ENCODE measurements at places on chromosomes 7 and 10.

- H3K27me3 ChIP-seq = no peaks in the 10 kb centered on the region
- H3K4me1 ChIP-seq = no peaks in the 10 kb centered on the region
- H3K4me3 ChIP-seq = no peak overlapping the region
- H3K36me3 ChIP-seq = no peaks in the 10 kb centered on the region
Observed at GRCh38 chr7:156578978-156579430, 61.6 kb upstream of the RNF32 start.

DNA sequence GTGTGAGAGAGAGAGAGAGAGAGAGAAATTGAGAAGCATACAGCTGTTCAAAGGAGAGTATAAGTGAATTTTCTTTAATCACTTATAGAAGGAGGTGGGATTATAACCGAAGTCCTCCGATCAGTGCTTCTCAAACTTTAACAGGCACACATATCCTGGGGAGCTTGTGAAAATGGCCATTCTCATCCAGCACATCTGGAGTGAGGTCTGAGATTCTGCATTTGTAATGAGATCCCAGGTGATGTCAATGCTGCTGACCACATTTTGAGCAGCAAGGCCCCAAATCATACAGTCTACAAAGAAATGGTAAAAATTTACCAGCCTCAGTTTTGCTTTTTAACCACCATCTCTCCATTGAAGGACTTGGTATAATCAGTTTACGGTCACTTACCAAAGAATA is 219.0 kb downstream of the PTEN start:
- no peak overlapping the region for H3K27ac ChIP-seq
- DNase-seq = no peak
- H3K27me3 ChIP-seq = no peaks in the 10 kb centered on the region
- H3K4me1 ChIP-seq = no peaks in the 10 kb centered on the region

DNA sequence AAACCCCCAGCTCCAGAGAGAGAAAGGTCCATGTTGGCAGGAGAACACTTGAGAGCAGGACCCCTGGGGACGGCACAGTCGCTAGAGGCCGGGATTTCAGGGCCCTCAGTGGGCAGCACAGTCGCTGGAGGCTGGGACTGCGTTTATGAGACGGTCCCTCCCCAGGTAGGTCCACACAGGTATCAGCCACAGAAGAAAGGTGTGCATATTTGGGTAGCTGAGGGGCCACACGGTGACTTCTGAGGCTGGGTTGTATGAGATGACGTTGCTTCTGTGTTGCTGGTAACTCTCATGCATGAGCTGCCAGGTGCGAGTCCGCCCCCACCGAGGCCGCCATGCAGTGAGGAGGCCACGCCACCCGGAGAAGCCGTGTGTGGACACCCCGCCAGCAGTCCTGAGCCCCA is 56.9 kb upstream of the PPP2R2D start:
- no peak overlapping the region for H3K27ac ChIP-seq
- DNase-seq = no peak
- H3K4me3 ChIP-seq = no peak overlapping the region
- H3K27me3 ChIP-seq = no peaks in the 10 kb centered on the region
- H3K4me1 ChIP-seq = no peaks in the 10 kb centered on the region

- H3K27ac ChIP-seq = no peak overlapping the region
- DNase-seq = no peak
- no peaks in the 10 kb centered on the region for H3K36me3 ChIP-seq
- no peak overlapping the region for H3K4me3 ChIP-seq
Observed at GRCh38 chr7:79741684-79742083, 288.2 kb upstream of the MAGI2 start.

- H3K4me3 ChIP-seq = no peak overlapping the region
- H3K36me3 ChIP-seq = no peaks in the 10 kb centered on the region
- no peaks in the 10 kb centered on the region for H3K27me3 ChIP-seq
- no peaks in the 10 kb centered on the region for H3K4me1 ChIP-seq
Observed at GRCh38 chr7:96219378-96220130, 102.3 kb downstream of the SLC25A13 start.

DNA sequence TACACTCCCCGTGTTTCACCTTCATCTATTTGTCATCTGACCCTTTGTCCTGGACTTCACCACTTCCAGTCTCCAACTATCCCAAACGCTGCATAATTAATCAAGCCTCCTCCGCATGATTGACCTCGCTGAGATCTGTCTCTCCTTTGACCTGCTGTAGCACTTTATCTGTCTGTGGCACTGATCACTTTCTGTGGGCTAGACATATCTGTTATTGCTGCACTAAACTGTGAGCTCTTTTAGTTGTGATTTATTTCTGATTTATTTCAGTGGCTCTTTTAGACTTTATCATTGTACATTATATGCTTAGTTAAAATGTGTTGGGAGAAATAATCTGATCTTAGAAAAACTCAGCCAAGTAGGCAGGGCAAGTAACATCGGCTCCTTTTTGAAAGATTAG is 91.9 kb upstream of the GATA3 start:
- no peaks in the 10 kb centered on the region for H3K4me1 ChIP-seq
- no peak overlapping the region for H3K4me3 ChIP-seq
- H3K36me3 ChIP-seq = peaks cover 11% of the 10 kb centered on the region
- H3K27me3 ChIP-seq = no peaks in the 10 kb centered on the region
- DNase-seq = no peak
- no peak overlapping the region for H3K27ac ChIP-seq

DNA sequence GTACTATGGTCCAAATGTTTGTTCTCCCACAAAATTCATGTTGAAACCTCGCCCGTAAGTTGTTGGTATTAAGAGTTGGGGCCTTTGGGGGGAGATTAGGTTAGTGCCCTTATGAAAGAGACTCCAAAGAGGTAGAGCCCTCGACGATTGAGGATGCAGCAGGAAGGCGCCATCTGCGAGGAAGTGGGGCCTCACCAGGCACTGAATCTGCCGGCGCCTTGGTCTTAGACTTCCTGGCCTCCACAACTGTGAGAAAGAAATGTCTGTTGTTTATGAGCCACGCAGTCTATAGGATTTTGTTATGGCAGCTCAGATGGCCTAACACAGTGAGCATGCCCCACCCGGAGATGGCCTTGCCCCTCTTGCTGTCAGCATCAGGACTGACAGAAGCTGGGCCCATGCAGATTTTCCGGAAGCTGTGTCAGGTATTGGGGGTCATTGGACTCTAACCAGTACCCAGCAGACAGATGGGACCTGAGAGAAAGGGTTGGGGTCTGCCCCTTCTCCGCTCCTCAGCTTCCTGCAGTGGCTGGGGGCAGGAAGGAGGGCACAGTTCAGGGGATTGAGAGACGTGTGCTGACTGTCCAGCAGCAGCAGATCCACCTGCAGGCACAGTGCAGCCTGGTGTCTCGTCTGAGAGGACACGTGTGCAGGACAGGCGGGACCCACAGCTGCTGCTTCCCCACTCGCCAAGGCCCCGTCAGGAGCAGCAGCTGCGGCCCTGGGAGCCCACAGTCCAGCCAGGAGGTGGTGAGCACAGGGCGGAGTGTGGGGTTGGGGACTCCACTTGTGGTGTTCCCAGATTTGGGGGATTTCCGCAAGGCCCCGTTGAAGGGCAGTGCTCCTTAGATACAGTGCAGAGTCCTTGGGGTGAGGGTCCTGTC is 47.8 kb downstream of the MGMT start:
- H3K27me3 ChIP-seq = no peaks in the 10 kb centered on the region
- no peak for DNase-seq
- no peak overlapping the region for H3K4me3 ChIP-seq
- no peaks in the 10 kb centered on the region for H3K4me1 ChIP-seq

DNA sequence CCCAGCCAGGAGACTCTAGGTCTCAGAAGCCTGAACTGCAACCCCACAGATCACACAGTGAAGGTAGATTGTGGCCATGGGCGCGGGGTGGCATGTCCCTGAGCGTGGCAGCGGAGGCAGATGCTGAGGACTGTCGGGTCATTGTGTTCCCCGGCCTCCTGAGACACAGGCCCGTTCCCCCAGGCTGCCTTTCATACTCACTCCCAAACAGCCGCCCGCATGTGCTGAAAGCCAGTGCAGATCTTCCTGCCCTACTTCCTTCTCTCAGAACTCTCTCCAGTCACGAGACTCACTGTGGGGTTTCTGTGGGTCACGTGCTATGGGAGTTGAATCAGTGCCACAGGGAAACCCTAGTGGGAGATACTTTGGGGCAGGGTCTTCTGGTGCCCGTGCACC is 48.0 kb downstream of the ZNF467 start:
- H3K27ac ChIP-seq = no peak overlapping the region
- no peaks in the 10 kb centered on the region for H3K27me3 ChIP-seq
- H3K4me3 ChIP-seq = no peak overlapping the region

DNA sequence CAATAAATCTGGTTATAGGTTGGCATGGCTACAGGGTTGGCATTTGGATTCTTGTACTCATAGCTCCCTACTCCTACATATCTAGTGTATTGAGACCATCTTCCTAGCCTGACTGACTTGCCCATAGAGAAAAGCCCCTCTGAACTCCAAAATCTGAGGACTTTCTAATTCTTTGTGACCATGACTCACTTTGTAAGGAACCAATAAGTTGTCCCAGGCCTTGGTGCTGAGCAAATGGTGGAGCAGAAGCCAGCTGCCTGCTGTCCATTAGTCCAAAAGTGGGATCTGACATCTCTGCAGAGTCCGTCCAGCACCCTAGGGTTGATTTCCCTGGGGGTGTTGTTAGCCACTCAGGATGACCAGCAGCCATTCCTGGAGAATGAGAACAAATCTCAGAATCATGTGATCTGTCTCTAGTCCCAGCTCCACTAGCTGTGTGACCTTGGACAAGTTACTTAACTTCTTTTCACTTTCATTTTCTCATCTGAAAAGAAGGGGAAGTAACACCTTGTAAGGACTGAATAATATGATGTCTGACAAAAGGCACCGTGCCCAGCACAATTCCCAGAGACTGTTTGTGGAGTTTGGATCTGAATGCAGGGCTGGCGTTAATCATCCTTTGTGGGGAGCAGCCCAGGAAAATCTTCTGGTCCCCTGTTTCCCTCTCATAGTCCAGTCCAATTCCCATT is 44.1 kb downstream of the MTURN start:
- H3K4me1 ChIP-seq = peaks cover 4% of the 10 kb centered on the region
- H3K27me3 ChIP-seq = no peaks in the 10 kb centered on the region
- H3K4me3 ChIP-seq = no peak overlapping the region
- DNase-seq = no peak
- no peak overlapping the region for H3K27ac ChIP-seq

GRCh38 chr7:114051871-114052331 is 133.1 kb upstream of the PPP1R3A start:
- no peaks in the 10 kb centered on the region for H3K4me1 ChIP-seq
- H3K4me3 ChIP-seq = no peak overlapping the region
- no peaks in the 10 kb centered on the region for H3K27me3 ChIP-seq

DNA sequence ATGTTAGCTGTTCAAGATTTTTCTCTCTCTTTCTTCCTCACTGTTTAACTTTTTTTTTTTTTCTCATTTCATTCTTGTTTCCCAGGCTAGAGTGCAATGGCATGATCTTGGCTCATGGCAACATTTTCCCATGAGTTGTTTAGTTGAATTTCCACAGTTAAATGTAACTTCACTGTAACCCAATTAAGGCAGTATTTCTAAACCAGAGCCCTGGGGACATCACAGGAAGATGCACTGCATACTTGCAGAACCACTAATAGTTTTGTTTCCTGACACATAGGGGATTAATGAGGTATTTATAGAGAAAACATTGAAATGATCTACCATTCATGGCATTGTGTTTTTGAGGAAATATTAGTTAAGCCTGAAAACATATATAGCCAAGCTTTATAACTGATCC is 795.6 kb upstream of the GHITM start:
- no peaks in the 10 kb centered on the region for H3K4me1 ChIP-seq
- H3K27me3 ChIP-seq = no peaks in the 10 kb centered on the region
- no peak overlapping the region for H3K27ac ChIP-seq
- no peak overlapping the region for H3K4me3 ChIP-seq
- no peak for DNase-seq

GRCh38 chr10:7933262-7933661 is 115.0 kb downstream of the TAF3 start:
- no peak for DNase-seq
- H3K36me3 ChIP-seq = no peaks in the 10 kb centered on the region
- no peaks in the 10 kb centered on the region for H3K27me3 ChIP-seq
- H3K27ac ChIP-seq = no peak overlapping the region

DNA sequence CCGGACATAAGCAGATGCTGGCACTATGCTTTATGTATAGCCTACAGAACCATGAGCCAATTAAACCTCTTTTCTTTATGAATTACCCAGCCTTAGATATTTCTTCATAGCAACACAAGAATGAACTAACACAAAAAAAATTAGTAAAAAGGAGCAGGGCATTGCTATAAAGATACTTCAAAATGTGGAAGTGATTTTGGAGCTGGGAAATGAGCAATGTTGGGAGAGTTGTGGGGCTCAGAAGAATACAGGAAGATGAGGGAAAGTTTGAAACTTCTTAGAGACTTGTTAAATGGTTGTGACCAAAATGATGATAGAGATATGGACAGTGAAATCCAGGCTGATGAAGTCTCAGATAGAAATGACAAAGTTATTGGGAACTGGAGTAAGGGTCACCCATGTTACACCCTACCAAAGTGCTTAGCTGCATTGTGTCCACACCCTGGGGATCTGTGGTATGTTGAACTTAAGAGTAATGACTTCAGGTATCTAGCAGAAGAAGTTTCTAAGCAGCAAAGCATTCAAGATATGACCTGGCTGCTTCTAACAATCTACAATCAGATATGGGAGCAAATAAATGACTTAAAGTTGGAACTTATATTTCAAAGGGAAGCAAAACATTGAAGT is 24.2 kb downstream of the PNLIPRP3 start:
- no peaks in the 10 kb centered on the region for H3K36me3 ChIP-seq
- H3K27me3 ChIP-seq = no peaks in the 10 kb centered on the region
- H3K4me3 ChIP-seq = no peak overlapping the region
- DNase-seq = no peak

DNA sequence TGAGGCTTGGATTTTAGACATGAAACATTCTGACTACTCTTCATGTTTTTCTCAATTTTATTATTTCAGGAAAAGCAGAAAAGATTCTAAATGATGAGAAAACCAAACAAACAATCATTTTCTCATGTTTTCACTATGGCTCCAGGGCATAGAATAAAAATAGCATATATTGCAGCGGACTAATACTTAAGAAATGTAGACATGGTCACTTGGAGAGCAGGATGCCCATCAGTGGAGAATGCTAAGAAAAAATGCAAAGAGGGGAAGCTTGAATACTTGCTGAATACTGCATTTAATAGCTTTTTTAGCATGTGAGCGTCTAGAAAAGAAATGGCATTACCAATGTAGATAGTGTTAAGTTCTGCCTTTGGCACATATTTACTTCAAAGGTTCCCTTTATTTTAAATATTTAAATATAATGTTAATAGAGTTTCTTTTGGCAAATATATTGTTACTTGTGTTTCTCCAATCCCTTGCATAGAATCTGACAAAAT is 107.9 kb downstream of the PPP1R17 start:
- no peak overlapping the region for H3K27ac ChIP-seq
- no peaks in the 10 kb centered on the region for H3K27me3 ChIP-seq
- no peaks in the 10 kb centered on the region for H3K4me1 ChIP-seq
- DNase-seq = no peak

GRCh38 chr7:146725520-146725919 is 608.9 kb downstream of the CNTNAP2 start:
- no peaks in the 10 kb centered on the region for H3K36me3 ChIP-seq
- no peaks in the 10 kb centered on the region for H3K4me1 ChIP-seq
- no peaks in the 10 kb centered on the region for H3K27me3 ChIP-seq
- no peak overlapping the region for H3K27ac ChIP-seq

GRCh38 chr10:22500656-22501340 is 155.5 kb downstream of the SPAG6 start:
- H3K36me3 ChIP-seq = no peaks in the 10 kb centered on the region
- peaks cover 9% of the 10 kb centered on the region for H3K4me1 ChIP-seq
- H3K27me3 ChIP-seq = no peaks in the 10 kb centered on the region
- H3K27ac ChIP-seq = no peak overlapping the region
- no peak overlapping the region for H3K4me3 ChIP-seq
- no peak for DNase-seq

GRCh38 chr7:91436655-91437054 is 172.4 kb downstream of the FZD1 start:
- no peaks in the 10 kb centered on the region for H3K27me3 ChIP-seq
- H3K27ac ChIP-seq = no peak overlapping the region
- H3K36me3 ChIP-seq = no peaks in the 10 kb centered on the region
- no peaks in the 10 kb centered on the region for H3K4me1 ChIP-seq
- H3K4me3 ChIP-seq = no peak overlapping the region
- no peak for DNase-seq
